Motor neuron (in vitro differentiated cells): ENCODE measurements at places on chromosomes 12 and 14.

DNA sequence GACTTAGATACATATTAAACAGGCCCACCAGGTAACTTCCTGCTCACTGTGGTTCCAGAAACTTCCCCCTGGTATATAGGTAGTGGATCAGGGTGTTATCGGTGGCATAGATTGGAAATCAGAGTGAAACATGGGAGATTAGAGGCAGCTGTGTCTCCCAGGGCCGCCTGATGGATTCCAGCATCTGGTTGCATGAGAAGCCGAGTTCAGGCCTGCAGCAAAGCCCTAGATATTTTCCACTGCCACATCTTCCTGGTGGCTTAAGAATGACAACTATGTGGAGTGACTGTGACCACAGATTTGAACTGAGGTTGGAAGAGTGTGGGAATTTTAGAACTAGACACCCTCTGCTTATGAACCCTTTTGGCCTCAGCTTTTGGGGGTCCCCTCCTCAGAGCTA, 184.8 kb upstream of the NTF3 start:
- ATAC-seq = no peak

DNA sequence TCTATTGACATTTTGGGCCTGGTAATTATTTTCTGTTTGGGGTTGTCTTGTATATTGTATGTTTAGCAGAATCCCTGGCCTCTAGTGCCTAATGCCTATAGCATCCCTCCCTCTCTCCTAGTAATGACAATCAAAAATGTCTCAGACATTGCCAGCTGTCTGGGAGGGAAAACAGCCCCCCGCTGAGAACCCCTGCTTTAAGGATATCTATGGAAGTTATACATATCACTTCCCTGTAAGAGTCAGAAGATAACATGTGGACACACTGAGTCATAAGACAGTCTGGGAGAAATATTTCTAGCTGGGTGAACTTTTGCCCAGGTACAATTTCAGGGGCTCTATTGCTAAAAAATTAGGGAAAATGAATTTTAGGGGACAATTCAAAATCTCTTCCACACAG, 255.0 kb downstream of the PAWR start:
- ATAC-seq = no peak

DNA sequence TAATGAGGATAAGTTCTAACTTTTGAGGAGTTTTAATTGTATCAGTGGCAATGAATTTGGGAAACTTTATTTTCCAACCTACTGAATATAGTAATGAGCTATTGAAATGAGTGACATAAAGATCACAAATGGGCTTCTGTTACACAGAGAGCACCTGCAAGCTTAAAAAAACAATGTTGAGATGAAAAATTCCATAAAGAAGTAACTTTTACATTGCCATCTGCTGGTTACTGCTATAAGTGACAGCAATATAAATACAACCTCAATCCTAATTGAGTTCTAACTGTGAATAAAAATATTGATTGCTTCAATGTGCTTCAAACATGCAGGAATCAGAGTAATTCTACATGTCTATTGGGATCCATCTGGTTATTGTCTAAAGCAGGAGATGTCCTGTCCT, 14.2 kb downstream of the WIF1 start:
- no peak for ATAC-seq

DNA sequence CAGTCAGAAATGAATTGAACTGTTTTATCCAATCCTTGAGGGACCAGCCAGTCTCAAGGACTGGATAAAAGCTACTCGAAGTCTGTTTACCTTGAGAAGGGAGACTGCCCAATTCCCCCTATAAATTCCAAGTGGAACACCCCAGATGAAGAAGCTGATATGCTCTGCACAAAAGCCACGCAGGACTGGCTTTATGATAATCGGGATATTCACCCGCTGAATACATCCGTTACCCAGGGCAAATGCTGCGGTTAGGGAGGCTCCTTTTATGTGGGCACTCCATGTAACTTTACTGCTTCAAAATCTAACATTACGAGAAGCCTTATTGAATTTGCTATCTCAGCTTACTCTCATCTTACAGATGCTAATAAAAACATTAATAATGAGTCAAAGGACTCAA, 119.1 kb downstream of the DENND5B start:
- ATAC-seq = no peak

- no peak for ATAC-seq
Observed at GRCh38 chr12:65638324-65638723, 186.0 kb upstream of the HMGA2 start.

- ATAC-seq = no peak
Observed at GRCh38 chr14:61528591-61529021, 166.7 kb upstream of the HIF1A start.

DNA sequence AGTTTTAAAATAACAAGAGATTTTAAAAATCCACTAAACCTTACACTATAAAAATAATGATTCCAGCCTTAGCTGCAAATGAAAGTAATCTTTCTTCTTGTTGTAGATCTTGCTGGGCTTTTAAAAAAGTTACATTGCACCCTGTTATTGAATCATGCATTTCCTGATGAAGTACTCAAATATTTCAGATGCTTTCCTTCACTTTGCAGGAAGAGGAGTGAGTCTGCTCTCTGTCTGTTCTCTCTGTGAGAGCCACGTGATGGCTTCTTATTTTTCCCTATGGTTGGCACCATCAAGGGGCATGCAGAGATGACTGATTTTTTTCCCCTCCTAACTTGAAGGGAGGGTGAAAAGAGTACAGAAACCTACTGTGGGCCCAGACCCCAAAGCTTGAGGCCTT, 262.7 kb downstream of the ATP23 start:
- ATAC-seq = no peak

- no peak for ATAC-seq
Observed at GRCh38 chr14:93305725-93306418, 27.0 kb downstream of the BTBD7 start.

GRCh38 chr14:44529026-44529425, 21.9 kb upstream of the FSCB start:
- no peak for ATAC-seq

- no peak for ATAC-seq
Observed at GRCh38 chr14:22588526-22589095, 413 bp downstream of the DAD1 start.

DNA sequence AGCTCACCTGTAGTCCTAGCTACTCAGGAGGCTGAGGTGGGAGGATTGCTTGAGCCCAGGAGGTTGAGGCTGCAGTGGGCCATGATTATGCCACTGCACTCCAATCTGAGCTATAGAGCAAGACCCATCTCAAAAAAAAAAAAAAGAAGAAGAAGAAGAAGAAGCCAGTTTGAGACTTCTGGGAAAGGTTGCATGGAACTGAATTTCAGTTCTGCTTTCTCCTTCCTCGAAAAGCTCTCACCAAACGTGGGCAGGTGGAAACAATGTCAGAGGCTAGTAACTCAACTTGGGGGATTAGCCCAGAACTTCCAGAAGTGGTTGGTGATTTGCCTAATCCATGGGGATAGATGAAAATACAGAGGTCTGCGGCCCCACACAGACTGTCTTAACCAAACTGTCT, 18.7 kb downstream of the FLVCR2 start:
- no peak for ATAC-seq

GRCh38 chr12:131327521-131328488, 374.1 kb downstream of the ADGRD1 start:
- no peak for ATAC-seq

GRCh38 chr12:53495903-53496751, 3.1 kb downstream of the MAP3K12 start:
- peak; percentile 5 for ATAC-seq

DNA sequence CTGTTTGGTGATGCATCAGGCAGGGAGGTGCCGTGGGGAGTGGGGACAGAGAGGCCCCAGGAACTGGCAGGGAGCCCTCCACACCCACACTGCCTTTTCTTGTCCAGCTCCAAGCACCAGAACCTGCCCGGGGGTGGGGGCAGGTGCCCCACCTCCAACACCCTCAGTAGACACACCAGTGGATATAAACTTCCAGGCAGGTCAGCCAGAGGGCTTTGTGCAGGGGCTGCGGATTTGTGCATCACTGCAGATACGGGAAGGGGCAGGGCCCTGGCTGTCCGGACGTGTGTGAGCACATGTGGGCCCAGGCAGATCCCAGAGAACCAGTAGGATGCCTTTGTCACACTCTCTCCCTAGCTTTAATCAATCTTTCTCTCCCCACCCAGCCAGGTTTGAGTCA, 1.3 kb upstream of the TGM1 start:
- no peak for ATAC-seq

DNA sequence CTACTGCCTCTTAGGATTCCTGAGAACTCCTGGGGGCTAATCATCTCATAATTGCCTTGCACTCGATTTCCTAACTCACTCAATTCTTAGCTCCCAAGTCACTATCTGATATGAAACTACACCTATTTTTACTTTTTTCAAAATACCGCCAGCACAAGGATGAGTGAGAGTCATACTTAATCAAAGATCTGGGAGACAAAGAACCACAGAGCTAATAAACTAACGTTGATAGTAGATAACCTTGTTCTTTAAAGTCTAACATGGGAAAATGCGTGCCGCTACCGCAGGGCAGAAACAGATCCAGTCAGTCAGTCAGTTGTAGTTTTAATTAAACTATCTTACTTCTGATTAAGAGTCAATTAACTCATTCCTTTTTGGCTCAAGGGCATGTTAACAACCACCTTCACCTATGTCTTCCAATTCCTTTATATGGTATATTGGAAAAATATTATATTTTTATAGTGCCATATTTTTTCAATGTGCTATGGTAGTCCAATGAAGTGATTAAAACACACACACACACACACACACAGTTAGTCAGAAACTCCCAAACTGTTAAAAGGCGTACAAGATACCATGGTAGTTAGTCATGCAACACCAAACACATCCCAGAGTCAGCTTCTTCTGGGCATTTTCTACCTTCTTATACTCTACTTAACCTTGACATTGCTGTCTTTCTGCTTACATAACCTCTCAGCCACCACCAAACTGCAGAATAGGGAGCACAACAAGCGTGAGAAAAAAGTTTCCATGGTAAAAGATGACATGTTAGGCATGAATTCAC, 114.0 kb downstream of the KLHL28 start:
- no peak for ATAC-seq

- no peak for ATAC-seq
Observed at GRCh38 chr14:54166049-54166950, 209.7 kb upstream of the BMP4 start.

DNA sequence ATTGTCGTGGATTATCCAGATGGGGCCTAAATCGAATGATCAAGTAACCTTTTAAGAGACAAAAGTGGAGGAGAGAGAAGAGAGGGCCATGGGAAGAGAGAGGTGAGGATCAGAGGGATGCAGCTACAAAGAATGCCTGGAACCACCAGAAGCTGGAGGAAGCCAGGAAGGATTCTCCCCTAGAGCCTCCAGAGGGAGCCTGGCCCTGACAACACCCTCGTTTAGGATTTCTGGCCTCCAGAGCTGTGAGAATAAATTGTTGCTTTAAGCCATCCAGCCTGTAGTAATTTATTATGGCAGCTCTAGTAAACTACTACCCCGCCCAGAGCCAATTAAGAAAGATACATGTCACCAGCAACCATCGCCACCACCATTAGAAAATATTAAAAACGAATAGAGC, 46.2 kb upstream of the GSC start:
- peak; percentile 50 for ATAC-seq

GRCh38 chr12:49632986-49633702, 9.8 kb downstream of the PRPF40B start:
- ATAC-seq = no peak

DNA sequence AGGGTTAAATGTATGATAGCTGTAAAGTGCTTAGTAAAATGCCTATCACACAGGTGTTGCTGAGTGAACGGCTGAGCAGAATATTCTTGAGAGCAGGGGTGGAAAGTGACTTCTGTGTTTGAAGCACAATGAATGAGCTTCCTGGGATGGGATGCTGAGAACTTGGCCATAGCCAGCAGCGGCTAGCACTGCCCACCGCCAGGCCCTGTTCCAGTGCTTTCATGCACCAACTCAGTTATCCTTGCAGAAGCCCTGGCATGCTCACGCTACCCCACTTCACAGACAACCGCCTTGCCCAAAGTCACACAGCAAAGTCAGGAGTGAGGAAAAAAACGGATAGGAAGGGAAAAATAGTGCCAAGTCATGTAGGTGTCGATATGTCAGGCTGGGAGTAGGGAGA, 10.9 kb downstream of the DYNC1H1 start:
- ATAC-seq = no peak

- ATAC-seq = no peak
Observed at GRCh38 chr12:52617403-52617785, 965 bp downstream of the KRT73 start.

DNA sequence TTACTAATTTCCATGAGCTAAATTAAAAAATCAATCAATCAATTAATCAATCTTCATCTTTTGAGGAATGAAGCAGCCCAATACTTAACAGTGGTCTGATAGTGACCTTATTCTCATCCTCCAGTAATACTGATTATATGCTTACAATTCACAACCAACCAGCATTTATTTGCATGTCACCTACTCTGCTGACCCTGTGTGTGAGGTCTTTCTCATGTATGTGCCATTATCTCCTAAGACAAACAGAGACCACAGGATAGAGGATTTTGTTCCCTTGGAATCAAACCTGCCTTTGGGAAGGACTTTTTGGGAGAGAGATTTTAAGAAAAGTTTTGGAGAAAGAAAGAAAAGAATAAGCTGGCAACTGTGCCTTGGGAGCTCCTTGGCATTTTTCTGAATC, 197.2 kb downstream of the NRXN3 start:
- no peak for ATAC-seq

GRCh38 chr12:108543652-108544051, 17.3 kb downstream of the SART3 start:
- ATAC-seq = no peak

DNA sequence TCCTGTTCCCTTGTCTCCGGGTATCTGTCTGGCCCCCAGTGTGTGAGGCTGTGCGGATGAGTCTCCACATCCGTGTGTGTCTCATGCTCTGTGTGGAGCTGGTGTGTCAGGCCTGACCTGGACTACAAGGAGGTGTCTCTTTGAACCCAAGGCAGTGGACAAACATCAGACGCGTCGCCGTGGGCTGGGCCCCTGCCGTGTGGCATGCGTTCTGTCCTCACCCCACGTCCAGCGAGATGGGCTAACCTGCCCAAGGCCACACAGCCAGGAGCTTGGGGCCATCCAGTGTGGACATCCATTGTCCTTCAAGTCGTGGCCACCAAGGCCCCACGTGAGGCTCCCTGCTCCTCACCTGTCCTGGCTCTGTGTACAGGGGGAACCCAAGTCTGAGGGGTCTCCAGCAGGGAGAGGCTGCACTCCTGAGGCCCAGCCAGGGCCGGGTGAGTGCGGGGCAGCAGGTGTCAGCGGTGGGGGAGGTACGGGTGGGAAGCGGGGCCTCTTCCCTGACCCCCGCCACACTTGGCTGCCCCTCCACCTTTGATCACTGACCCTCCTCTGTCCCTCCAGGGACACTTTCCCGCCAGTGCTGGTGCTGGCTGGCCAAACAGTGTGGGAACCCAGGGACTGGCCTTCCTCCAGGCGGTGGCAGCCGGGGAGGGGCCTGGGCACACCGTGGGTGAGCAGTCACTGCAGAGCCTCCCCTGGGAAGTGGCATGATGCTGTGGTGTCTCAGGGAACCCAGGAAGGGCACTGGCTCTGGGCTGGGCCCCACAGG, 48.5 kb downstream of the CYP46A1 start:
- ATAC-seq = no peak
